Heart right ventricle (tissue), 16 donors: ENCODE measurements at places on chromosomes 4 and X. TPM values are rescaled to one million over a fixed set of nuclear protein-coding genes. Genes with fewer than 3 reads are reported as not detected.

PPA2 gene
- total RNA-seq: 103 TPM

DNA sequence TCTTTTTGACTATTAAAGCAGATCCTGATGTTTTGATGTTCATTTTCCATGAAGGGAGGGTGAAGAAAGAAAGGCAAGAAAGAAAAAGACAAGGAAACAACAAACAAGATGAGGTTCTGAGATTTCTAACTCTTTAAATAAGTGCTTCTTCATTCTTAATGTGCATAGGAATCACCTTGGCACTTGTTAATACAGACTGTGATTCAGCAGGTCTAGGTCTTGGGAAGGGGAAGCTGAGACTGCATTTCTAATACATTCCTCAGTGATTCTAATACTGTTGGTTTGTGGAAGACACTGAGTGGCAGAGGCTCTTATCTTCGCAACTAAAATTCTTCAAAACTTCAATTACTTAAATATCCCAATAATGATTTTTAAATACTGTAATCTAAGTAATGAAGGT, 95.2 kb upstream of the NAP1L5 start:
- DNase-seq: no peak

DNA sequence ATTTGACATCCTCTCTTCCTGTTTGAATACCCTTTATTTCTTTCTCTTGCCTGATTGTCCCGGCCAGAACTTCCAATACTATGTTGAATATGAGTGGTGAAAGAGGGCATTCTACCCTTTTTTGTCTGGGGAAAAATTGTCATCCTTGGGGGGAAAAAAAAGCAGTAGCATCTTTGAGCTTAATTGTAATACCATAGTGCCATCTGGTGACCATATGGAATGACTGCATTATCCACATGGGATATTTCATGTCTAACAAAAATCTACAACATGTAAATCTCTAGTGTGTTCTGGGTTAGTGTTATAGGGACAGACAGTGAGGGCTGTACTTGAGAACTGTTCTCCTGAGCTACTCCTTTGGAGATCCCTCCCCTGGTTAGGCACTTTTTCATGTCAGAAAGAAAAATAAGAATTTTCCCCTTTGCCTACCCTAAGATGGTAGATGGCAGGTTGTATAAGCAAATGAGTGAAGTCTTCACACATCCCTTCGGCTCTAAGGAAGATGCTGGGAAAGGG, 26.0 kb downstream of the CAPN6 start:
- no peak for DNase-seq

DNA sequence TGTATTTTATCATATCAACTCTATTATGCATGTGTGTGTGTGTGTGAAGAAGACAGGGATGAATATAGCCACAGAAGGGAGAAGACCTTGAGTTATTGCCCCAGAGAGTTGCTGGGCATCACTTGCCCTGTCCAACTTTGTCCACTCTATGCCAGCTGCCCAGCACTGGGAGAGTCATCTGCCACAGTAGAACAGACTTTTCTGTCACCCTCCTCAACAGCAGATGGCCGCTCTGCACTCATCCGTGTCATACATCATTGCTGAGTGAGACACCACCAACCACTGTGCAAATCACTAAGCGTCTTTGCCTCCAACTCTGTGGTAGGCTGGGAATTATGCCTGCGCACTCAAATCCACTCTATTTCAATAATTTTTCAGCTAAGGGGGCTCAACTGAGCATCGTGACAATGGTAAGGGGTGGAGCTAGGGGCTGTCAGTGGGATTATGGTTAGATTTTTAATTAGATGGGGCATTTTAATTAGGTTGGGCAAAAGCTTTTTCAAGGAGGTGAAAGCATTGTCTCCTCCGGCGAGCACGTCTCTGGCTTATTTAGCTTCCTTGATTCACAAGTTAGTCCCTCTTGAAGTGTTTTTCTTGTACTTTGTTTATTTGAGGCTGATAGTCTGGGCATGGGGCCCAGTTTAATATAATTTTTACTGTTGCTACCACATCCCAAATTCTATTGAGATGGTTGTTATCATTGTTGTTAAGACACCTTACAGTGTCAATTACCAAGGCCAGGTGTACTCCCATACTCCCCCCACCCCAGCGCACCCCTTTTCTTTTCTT, 100.1 kb upstream of the KLF3 start:
- no peak for DNase-seq

WNK3 gene
- 2.3 TPM for total RNA-seq

TEX13C gene
- total RNA-seq: not detected

- DNase-seq: no peak
Observed at GRCh38 chr4:47065051-47065481, 33.7 kb downstream of the GABRB1 start.

GRCh38 chr4:156321203-156321602, 367.5 kb upstream of the CTSO start:
- DNase-seq: no peak

DNA sequence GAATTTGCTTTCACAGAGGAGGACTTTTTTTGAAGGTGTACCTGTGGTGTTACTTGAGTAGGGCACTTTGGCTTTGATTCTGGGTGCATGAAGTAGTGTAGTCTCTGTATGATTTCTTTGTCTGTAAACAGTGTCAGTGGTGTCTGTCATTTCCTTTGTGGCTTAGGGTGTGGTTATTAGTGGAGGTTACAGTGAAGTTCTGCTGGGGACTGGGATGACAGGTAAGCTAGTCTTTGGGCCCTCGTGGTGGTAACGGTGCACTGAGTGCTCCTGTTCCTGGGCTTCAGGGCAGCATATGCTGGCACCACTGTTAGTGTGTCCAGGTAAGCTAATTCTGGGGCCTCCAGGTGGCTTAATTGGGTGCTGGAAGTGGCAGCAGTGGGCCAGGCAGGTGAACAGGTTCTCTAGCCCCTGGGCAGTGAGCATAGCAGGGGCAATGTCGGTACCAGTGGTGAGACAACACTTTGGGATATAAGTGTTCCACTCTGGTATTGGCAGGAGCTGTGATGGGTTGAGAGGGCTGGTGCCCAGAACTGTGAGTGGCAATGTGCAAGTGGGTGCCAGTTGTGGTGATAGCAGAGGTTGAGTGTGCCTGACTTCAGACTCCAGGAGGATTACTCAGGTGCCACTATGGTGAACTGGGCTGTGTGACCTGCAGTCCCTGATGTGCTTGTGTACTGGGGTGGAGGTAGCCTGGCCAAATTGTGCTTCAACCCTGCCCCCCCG, 26.0 kb upstream of the VSIG1 start:
- DNase-seq: no peak

- no peak for DNase-seq
Observed at GRCh38 chrX:123263747-123264146, 79.7 kb downstream of the GRIA3 start.

ELF4 gene
- total RNA-seq: 3.0 TPM

GRCh38 chr4:24529555-24529954, 54.8 kb downstream of the DHX15 start:
- DNase-seq: no peak

GRCh38 chr4:7347981-7348380, 86.7 kb downstream of the PSAPL1 start:
- no peak for DNase-seq

DNA sequence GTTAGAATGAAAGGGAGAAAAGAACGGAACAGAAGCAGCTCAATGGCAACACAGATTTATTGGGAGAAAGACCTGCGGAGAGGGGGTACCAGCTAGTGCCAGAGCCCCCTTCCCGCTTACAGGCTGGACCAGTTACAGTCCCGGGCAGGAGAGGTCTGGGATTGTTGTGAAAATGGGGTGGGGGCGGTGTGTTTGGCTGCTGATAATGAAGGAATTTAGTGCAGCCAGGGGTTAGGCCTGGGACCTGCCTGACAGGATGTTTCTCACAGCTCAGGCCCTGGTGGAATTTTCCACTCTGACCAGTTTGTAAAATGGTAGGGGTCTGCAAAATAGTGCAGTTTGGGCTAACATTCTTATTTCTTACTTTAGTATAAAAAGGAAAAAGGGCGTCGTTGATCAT, 75.4 kb upstream of the SPIN4 start:
- DNase-seq: no peak

- DNase-seq: no peak
Observed at GRCh38 chrX:136328933-136329332, 28.2 kb downstream of the ADGRG4 start.

GRCh38 chr4:180598281-180598680, 1644.9 kb upstream of the TENM3 start:
- no peak for DNase-seq

DNA sequence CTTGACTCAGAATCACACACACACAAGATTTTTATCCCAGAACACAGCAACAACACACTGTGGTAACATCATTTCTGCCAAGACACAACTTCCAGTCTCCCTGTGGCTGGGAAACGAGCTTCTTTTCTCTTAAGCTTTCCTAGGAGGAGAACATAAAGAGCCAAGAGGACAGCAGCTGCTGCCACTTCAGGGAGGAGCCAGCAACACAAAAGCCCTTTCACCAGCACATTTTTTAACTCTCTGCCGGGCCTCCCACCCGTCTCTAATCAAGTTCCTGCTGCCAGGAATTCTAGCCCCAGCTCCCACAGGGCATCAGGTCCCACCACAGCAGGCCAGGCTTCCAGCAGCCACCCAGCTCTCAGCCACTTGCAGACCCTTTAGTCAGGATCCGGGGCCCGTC, 22.4 kb downstream of the FAT1 start:
- peak; percentile 27 for DNase-seq

MAOB gene
- 173 TPM for total RNA-seq

- DNase-seq: no peak
Observed at GRCh38 chrX:126695375-126695896, 124.1 kb upstream of the PRR32 start.

EFNB1 gene
- 15.7 TPM for total RNA-seq

NWD2 gene
- total RNA-seq: not detected

GRCh38 chr4:145907390-145907789, 31.2 kb downstream of the ZNF827 start:
- no peak for DNase-seq

SPATA4 gene
- total RNA-seq: 0.25 TPM
